ENCODE measurements at places on chromosomes 3 and 15.

DNA sequence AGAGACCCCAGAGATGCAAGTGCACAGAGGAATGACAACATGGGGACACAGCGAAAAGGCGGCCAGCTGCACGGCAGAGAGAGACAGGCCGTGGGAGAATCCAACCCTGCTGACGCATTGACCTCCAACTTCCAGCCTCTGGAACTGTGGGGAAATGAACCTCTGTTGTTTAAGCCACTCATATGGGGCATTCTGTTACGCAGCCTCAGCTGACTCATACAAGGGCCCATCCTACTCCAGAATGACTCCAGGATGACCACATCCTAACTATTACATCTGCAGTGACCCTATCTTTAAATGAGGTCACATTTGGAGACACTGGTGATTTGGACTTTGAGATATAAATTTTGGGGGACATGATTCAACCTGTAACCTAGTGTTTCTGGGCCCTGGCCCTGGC lies 44.0 kb downstream of the KLF15 start:
- no peak for DNase-seq

DNA sequence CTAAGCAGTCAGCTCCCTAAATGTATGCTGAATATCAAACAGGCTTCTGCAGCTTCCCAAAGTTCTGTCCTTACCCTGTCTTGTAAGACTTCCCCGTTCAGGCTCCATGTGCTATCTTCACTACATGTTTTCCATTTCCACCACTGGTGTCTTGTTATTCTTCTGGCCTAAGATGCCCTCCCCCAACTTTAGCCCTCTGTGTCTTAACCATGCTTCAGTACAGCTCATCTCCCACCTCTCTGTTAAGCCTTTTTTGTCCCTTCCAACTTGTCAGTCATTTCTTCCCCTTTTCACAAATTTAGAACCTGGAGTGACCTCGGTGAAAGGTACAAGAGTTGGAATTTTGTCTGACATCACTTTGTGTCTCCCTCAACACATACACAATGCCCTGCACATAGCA lies 151.7 kb upstream of the TBL1XR1 start:
- DNase-seq = no peak

- no peak for DNase-seq
Observed at GRCh38 chr15:74464897-74465296, 3.9 kb upstream of the UBL7 start.

- no peak for DNase-seq
Observed at GRCh38 chr3:105505170-105505569, 138.5 kb downstream of the ALCAM start.

- DNase-seq = no peak
Observed at GRCh38 chr3:187367561-187368103, 553 bp upstream of the RTP4 start.

Measured in A673 (cell line).